NCI-H1436 treated with DMSO at 0.1 percent for 48 hours (cell line): ENCODE measurements at places on chromosomes 4 and X.

DNA sequence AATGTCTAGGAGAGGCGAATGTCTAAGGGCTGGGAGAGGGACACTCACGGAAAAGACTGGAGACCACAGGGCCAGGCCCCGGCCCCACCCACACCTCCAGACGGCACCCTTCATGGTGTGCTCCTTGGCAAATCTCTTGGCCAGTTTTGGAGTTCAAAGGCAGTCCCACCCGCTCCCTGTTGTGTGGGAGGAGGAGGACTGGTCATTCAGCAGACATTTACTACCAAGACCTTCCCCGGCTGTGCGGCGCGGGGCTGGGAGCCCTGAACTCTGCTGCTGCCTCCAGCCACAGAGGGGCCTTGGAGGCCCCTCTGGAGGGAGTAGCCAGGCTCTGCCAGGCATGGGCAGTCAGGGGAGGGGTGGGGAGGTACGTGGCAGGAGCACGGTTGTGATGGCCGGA, 8.7 kb upstream of the TBC1D14 start:
- no peak for DNase-seq

DNA sequence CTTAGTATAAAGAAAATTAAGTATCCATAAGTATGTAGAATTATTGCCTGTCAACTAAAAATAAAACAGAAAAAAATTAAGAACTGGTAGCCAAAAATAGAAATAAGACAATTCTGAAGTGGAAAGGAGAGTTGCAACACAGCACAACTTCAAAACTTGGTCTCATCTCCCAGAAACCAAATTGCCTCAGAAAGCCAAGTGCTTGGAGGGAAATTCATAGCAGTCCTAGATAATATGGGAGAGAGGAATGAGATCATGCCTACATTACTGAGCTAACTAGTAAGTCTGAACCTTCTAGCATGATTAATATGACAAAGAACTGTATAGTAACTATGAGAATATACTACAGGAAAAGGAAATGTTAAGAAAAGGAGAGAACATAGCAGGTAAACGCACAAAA, 256.5 kb downstream of the LDB2 start:
- DNase-seq, result no peak

DNA sequence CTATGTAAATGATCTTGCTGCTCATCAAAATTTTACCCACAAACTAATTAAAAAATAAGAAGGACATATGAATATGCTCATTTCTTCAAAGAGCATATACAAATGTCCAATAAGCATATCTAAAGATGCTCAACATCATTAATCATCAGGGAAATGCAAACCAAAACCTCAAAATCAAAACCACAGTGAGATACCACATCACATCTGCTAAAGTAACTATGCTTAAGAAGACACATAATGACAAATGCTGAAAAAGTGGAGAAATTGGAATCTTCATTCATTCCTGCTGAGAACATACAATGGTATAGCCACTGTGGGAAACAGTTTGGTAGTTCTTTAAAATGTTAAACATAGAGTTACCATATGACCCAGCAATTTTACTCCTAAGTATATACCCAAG, 81.9 kb downstream of the AFF2 start:
- DNase-seq, result no peak

DNA sequence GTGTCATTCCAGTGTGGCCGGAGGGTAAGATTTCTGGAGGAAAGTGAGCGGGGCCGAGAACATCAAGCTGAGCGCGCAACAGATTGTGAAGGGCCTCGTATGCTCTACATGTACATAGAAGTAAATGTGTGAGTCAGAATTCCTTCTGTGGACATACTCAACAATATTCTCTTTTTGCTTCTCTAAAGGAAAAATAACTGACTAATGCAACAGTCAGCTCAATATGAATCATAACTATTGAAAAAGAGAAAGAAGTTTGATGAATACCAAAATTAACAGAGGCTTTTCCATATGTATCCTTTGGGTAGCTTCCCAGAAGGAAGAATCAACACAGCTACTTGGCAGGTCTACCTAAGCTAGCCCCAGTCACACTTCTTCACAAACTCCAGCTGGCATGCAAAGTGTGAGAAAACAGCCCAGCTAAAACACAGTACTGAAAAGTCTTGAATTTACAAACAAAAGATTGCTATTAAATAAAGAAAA, 87.5 kb upstream of the ZFP42 start:
- DNase-seq, result no peak

DNA sequence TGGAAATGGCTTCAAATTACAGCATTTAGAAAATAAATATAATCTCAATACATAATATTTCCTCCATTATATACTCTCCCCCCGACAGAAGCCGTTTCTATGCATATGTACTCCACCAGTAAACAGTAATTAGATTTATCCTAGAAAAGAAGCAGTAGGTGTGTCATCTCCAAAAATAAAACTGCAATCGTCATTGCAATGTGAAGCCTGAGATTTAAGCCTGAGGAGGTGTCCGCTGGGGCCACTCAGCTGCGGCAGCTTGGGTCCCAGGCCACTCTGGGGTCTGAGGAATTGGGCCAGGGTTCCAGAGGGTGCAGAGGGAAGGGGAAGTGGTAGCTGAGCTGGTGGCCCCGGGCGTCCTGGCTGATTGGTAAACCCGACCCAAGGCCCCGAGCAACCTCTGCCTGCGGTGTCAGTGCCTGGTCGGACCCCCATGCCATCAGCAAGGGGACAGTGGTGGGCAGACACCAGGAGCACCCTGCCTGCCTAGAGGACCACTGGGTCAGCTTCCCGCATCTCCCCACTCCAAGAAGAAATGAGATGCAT, 7.8 kb upstream of the MXD4 start:
- no peak for DNase-seq
